ENCODE measurements at places on chromosomes 5 and 9.
A peak's percentile ranks its signal among the peaks of the same experiment; 100 is the strongest.

GRCh38 chr9:23611869-23612268 is 214.2 kb downstream of the ELAVL2 start:
- DNase-seq: no peak

DNA sequence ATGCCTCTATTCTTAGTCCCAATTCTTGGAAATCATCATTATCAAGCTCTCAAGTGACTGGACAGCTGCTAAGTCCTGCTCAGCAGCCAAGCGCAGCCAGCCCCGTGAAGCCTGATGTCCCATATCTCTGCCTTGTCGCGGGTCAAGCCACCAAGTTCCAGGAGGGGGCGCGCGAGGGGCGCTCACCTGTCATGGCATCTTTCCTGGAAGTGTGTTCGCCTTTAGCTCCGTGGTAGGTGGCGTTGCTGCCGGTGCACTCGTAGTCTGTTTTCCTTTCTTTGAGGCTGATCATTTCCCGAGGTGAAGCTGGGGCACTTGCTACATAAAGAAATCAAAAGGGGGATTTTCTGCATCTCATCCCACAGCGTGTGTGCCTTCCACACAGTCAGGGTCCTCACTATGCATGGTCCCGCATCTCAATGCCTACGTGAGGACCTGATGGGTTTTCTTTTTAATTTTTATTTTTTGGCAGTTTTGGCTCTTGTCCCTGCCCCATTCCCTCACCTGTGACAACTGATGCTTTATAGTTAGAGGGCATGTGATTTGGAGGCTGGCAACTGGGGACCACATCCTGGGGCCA is 227.0 kb upstream of the DAP start:
- DNase-seq: peak; percentile 66

- DNase-seq: no peak
Observed at GRCh38 chr5:151595411-151595826, 4.3 kb upstream of the FAT2 start.

DNA sequence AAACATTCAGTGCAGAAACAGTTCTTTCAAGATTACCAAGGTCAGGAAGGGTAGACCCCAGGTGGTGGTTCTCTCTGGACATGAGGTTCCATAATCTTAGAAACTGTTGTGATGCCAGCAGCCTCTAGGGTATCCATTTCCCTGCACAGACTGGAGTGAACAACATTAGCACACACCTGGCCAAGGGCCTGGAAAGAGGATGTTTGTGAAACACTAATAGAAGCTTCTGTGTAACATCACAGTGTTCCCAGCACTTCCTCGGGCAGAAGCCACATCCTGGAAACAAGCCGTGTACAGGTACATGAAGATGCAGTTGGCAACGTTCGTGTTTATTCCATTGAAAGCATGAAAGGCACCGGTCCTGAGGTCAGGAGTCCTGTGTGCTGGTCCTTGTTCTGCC is 598.2 kb upstream of the KLF4 start:
- no peak for DNase-seq

DNA sequence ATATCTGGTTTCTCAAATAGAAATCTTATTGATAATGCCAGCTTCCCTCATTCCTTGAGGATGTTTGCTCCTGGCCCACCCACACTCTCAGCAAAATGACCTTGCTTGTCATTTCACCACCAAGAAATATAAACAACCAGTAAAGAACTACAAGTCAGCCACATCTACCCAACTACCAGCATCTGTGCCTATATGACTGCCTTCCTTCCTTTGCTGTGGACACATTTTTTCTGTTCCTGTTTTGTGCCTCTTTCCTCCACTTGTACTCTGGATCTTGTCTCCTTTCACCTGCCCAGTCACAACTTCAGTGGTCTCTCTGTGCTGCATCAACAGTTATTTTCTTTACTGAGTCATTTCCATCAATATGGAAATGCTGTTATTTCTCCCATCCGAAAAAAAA is 20.3 kb downstream of the KIF2A start:
- no peak for DNase-seq

DNA sequence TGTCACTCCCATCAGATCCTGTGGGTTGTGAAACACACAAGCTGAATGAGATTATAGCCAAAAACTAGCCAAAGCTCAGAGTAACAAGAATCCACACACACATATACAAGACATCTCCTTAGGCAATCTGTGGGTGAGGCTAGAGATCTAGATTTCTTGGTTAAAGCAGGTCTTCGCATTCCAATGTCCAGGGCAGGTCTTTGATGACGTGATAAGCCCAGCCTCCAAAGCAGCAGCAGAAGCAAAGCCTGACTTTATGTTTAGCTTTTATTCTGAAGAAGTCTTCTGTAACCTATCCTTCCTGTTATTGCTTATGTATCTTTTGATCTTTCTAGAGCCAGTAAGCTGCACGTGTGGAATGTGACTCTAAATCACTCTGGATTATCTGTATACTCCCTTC is 199.1 kb upstream of the SLC30A5 start:
- DNase-seq: no peak

DNA sequence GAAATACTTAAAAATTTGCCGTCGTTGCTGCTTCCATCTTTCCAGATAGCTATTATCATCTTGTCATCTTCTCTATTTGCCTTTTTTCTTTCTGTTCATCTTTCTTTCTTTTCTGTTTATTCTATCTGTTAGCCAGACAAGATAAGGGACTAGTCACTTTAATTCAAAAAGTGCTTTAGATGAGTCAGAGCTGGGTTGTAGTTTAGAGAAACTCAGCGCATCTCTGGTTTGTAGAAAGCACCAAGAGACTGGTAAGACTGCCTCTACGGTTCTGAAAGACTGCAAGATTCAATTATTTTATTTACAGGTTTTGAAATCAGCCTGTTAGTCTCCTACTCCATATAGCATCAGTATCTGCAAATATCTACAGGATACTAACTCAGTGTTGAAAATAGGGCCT is 562.8 kb upstream of the RIOK2 start:
- DNase-seq: no peak

DNA sequence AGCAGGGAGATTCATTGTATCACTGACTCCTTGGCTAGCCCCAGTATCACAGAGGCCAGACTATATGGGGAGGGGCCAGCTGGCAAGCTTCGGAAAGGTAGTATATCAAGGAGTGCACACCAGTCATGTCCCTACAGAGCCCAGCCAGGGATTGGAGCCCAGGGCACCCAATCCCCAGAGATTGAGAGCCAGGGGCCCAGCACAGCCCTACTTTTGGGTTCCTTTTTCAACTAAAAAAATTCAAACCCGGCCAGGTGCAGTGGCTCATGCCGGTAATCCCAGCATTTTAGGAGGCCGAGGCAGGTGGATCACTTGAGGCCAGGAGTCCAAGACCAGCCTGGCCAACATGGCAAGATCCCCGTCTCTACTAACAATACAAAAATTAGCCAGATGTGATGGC is 5.4 kb upstream of the MYORG start:
- DNase-seq: no peak

GRCh38 chr9:107942856-107943255 is 453.3 kb upstream of the KLF4 start:
- DNase-seq: no peak

DNA sequence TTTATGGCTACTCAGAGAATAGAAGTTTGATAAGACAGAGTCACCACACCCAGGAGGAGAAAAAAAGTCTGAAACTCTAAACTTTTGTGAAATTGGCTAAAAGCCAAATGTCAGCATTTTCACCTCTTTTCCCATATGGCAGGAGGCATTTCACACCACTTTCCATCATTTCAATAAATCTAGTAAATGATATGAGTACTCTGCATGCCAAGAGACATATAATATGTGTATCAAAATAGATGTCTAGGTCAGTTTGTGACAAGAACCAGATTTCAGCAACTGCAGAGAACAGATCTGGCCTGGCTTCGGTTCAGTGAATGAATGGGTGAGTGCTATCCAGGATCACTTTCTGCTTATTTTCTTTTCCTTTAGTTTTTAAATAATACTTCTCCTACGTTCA is 470.8 kb downstream of the ENC1 start:
- no peak for DNase-seq

DNA sequence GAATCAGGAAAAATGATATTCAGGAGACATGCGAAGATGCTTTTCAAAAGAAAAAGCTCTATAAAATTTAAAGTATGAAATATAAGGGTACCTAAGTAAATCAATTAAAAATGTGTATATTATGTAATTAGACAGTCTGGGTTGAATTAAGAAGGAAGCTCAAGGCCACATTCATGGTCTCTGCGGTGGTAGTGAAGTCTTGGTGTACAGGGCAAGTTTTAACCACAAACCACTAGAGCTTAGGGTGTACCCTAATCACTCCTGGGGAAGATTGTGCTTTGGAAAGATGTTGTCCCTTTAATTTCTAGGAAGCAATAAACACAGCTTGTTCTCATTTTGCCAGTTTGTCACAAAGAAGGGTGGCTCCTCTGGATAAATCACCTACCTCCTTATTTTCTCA is 287.2 kb upstream of the ZNF608 start:
- no peak for DNase-seq

GRCh38 chr9:132456241-132456640 is 46.2 kb downstream of the CFAP77 start:
- DNase-seq: no peak

GRCh38 chr5:129499208-129499852 is 39.2 kb downstream of the ADAMTS19 start:
- no peak for DNase-seq

DNA sequence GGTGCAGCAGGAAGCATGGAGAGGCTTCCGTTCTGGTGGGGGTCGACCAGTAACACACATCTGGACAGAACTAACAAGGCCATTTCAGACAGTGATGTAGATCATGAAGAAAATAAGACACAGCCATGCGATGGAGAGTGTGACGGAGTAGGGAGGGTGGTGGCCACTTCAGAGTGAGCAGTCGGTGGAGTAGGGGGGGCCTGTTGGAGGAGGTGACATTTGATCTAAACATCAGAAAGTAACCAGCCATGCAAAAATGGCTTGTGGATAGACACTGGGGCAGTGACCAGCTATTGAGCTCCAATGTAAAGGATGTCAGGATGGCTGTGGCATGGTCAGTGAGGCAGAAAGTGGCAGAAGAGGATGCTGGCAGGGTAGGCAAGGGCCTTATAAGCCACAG is 65.9 kb downstream of the PPARGC1B start:
- peak; percentile 23 for DNase-seq

GRCh38 chr9:84893419-84894128 is 224.0 kb downstream of the NTRK2 start:
- DNase-seq: no peak

DNA sequence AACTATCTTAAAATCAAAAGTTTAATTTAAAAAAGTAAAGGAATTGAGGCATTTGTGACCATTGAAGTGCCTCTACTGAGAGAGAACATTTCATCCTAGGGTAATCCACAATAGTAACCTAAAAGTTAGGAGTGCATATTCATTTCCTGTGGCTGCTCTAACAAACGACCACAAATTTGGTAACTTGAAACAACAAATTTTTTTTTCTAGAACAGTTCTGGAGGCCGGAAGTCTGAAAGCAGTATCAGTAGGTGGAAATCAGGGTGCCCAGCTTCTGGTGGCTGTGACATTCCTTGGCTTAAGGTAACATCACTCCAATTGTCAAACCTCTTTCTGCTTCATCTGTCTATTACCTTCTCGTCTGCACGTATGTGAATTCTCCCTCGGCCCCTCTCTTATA is 67.1 kb upstream of the SSBP2 start:
- DNase-seq: no peak

DNA sequence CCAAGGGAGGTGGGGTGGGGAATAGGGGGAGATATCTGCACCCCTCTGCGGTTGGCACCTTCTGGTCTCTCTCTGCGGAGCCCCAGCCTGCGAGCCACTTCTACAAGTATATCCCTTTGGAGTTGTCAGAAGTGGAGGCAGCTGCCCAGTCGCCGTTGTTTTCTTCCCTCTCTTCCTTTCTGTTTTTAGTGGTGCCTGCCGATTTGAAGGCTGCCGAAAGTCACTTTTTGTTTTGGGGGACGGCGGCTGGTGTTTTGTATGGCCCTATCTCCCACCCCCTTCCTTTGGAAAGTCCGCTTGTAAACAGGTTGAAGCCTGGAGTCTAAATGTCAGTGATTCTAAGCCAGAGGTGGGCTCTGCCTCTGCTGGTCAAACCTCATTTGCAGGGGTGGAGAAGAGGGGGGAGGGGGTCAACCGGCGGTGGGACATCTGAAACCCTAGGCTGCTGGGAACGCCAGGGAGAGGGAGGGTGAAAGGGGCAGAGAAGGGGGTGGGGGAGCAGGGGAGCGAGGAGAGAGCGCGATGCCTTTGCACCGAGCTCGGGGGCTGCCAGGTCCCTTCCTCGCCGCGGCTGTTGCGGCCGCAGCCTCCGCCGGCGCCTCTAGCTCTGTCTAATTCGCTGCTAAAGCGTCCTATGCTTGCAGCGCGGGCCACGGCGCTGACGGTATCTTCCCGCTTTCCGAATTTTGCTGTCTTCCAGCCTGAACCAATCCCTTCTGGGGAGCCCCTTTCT is at the start of gene FGF10:
TSS of gene FGF10 (minus strand) at position 331 of the 733 bp plus-strand sequence. CDS start 738 bp downstream, outside the sequence.
- DNase-seq: peak; percentile 11

GRCh38 chr9:134398756-134399155 is 72.5 kb downstream of the RXRA start:
- DNase-seq: no peak

DNA sequence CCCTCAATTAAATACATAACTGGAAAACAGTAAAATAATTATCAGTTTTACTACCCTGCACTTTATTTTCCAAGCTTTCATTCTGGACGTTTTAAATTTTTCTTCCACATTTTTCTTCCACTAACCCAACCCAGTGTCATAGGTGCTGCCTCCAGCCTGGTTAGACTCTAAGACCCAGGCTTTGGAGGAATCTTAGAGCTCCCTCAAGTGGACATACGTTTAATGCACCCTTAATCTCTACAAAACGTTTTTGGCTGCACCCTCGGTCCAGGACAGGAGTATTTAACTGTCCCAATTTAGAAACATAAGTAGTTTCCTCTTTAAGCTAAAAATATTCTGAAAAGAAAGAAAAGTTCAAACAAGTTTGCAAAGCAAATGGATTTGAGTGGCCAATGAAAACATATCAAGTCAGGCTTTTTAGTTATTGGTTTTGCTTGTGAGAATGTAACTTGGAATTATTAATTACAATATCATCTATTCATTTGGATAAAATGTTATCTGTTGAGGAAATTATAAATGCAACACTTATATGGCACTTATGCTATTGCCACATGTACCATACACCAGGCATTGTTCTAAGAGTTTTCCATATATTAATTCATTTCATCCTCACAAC is 38.9 kb downstream of the CDH6 start:
- DNase-seq: peak; percentile 60

- no peak for DNase-seq
Observed at GRCh38 chr5:127933348-127933747, 150.2 kb upstream of the SLC12A2 start.

- DNase-seq: no peak
Observed at GRCh38 chr5:116454417-116454927, 120.2 kb downstream of the SEMA6A start.

DNA sequence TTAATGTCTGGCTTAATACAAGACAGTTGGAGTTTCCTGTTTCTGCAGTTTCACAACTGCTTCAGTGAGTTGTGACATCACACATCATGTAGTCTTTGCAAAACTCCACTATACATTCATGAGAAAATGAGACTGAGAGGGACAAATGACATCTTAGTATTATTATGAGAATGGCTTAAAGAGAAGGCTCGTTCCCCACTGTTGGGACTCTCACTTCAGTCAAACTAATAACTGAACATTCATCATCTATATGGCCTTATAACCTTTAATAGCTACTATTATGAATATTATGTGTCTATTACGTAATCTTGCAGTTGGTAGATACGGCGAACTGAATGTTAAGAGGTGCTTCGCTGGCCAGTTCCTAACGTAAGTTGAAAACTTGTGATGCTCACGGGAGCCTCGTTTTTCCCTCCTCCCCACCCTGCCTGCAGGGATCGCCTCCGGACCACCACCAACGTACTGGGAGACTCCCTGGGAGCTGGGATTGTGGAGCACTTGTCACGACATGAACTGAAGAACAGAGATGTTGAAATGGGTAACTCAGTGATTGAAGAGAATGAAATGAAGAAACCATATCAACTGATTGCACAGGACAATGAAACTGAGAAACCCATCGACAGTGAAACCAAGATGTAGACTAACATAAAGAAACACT is 79.4 kb downstream of the SLC1A3 start:
- no peak for DNase-seq
